ENCODE measurements at places on chromosomes 7 and 10. TPM values are rescaled to one million over a fixed set of nuclear protein-coding genes. Genes with fewer than 3 reads are reported as not detected.

DNA sequence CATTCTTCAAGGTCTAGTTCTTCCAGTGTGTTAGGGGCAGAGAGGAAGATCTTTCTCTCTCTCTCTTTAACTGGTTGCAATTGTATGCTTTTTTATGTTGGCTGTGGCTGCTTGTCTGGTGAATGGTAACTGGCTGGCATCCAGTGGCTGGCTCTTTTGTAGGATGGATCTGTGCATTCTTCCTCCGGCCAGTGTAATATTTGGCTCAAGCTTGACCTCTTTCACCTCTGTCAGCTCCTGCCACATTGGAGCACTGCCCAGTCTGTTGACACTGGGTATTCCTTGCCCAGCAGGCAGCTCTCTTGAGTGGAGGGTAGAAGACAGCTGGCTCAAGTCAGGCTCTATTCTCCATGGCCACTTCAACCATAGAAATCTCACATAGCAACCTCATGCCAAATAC, 528.3 kb downstream of the PHTF2 start:
- no peaks in the 10 kb centered on the region for H3K36me3 ChIP-seq
- no peak for DNase-seq
- no peaks in the 10 kb centered on the region for H3K27me3 ChIP-seq

DNA sequence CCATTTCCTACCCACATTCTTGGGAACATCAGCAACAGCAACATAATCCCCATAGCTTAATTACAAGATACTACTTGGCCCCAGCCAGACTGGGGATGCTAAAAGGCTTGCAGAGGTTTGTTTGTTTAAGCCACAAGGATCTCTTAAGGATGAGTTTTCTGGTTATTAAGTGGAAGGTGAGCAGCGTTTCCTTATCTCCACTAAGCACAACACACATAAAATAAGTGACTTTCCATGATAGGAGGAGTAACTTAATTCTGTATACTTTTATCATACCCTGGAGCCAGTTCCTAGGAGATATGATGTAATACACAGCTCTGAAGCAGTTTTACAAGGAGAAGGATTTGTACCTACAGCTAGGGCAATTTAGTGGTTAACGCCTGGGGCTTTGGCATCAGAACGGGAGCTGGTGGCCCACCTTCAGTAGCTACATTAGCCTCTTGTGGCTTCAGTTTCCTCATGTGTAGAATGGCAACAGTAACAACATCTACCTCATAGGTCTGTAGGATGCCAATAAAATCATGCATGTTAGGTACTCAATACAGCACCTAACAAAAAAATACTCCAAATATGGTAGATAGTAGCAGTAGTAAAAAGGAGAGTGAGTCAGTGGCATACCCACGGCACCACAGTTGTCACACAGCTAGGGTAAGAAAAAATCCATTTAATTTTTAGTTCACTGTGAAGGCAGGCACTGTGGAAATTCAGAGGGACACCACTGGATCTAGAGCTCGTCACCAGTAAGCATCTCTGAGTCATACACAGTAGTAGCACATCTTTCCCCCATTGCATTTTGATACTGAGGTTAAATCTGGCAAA, 55.2 kb downstream of the DOCK4 start:
- no peak overlapping the region for H3K27ac ChIP-seq
- no peak for DNase-seq
- H3K36me3 ChIP-seq = no peaks in the 10 kb centered on the region
- H3K4me3 ChIP-seq = no peak overlapping the region
- no peaks in the 10 kb centered on the region for H3K4me1 ChIP-seq

GRCh38 chr10:58438986-58439385, 53.8 kb downstream of the TFAM start:
- DNase-seq = no peak
- no peak overlapping the region for H3K27ac ChIP-seq
- H3K36me3 ChIP-seq = no peaks in the 10 kb centered on the region

DNA sequence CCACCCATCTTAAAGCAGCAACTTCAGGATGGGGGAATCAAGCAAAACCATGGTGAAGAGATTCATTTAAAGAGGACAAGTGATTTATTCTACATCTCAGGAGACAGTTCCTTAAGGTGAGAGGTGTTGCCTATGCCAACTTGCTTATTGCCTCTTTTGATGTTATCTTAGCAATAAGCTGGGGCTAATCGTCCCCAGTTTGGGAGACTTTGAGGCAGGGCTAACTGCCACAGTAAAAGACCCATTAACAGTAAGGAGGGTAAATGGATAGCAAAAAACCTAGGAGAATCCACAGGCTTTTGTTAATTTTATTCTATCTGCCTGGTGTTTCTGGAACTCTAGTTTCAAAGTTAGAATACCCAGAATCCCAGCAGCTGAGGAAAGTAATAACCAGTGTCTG, 22.1 kb upstream of the HERPUD2 start:
- no peaks in the 10 kb centered on the region for H3K4me1 ChIP-seq
- H3K36me3 ChIP-seq = no peaks in the 10 kb centered on the region
- no peak overlapping the region for H3K4me3 ChIP-seq
- no peak for DNase-seq

- H3K36me3 ChIP-seq = no peaks in the 10 kb centered on the region
- DNase-seq = no peak
- no peaks in the 10 kb centered on the region for H3K4me1 ChIP-seq
- H3K27me3 ChIP-seq = no peaks in the 10 kb centered on the region
These were observed 595.4 kb upstream of the GHITM start for GRCh38 chr10:83543691-83544462.

GRCh38 chr10:87862679-87863052, 667 bp downstream of the KLLN start:
- no peak for DNase-seq
- no peaks in the 10 kb centered on the region for H3K36me3 ChIP-seq
- H3K4me1 ChIP-seq = no peaks in the 10 kb centered on the region
- no peaks in the 10 kb centered on the region for H3K27me3 ChIP-seq
- peak overlapping the region; percentile 84 for H3K4me3 ChIP-seq
- H3K27ac ChIP-seq = peak overlapping the region; percentile 94

DNA sequence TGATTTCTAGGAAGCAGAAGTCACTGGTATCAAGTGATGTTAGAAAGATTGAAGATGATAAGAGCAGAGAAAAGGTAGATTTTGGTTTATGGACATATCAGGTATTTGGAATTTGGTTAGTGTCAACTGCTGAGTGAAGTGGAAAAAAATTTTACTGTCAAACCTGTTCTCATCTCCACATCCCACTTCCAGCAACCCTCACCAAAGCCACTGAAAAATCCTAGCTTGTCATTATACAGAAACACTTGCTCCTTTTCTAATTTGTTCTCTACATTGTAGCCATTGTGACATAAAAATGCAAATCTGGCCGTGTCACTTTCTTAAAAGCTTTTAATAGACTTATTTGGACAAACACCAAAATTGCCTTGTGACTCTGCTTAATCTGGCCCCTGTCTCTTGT, 54.0 kb downstream of the TRIM24 start:
- peaks cover 41% of the 10 kb centered on the region for H3K36me3 ChIP-seq
- H3K4me3 ChIP-seq = no peak overlapping the region
- no peak for DNase-seq
- no peaks in the 10 kb centered on the region for H3K4me1 ChIP-seq
- no peaks in the 10 kb centered on the region for H3K27me3 ChIP-seq

DNA sequence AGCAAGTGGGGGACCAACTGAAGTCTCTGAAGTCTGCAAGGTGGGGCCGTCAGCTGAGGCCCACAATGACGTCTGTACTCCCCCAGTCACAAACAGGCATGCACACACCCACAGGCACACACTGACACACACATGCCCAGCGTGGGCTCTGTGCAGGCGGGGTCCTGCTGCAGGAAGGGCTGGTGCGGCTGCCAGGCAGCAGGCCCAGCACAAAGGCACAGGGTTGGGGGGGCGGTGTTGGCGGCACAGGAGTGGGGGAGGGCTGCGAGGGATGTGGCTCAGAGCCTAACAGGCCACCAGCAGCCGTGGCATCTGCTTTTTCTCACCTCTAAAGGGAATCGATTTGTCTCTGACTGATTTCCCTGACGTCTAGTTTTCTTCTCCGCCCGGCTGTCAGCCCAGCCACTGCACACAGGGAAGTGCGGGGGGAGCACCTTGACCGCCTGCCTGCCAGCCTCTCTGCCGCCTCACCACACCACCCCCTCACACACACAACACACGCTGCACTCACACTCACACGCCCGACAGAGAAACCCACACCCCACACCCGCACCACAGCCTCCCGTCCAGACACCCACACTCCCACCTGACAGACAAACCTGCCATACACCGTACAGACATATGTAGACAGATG, 43.5 kb upstream of the ZMIZ1 start:
- no peaks in the 10 kb centered on the region for H3K36me3 ChIP-seq
- H3K27me3 ChIP-seq = no peaks in the 10 kb centered on the region
- no peaks in the 10 kb centered on the region for H3K4me1 ChIP-seq
- H3K4me3 ChIP-seq = no peak overlapping the region
- DNase-seq = peak; percentile 15
- H3K27ac ChIP-seq = no peak overlapping the region

DNA sequence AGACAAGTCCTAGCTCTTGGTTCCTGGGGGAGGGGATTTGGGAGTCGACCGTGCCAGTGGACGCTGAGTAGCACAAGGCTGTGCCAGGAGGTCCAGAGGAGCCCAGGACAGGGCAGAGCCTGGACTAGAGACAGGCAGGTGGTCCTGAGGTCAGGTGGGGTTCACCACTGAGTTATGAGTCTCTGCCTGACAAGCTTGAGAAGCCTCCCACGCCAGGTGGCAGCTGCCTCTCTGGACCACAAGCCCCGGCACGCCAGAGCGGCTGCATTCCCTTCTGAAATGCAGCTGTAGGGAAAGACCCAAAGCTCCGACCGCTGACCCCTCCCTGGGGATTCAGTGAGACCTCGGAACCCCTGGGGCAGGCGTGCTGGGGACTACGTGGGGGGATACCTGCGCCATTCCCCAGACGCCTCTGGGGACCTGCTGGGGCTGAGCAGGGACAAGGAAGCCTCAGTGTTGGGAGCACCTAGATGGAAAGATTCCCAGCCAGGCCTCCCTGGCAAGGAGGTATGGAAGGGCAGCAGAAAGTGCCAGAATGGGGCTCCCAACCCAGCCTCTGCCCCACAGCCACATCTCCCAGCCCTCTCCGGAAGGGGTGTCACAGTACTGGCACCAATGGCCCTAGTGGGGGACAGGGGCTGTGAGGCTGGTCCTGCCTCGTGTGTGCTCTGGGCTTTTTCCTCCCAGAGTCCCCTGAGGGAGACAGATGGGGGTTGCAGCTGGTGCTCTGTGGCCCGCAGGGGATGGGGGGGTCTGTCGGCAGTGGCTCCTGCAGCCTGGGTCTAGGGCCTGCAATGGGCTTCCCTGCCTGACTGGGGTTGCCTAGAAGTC, 29.0 kb downstream of the PDGFA start:
- H3K36me3 ChIP-seq = no peaks in the 10 kb centered on the region
- no peaks in the 10 kb centered on the region for H3K4me1 ChIP-seq
- DNase-seq = peak; percentile 22
- H3K4me3 ChIP-seq = no peak overlapping the region

- H3K36me3 ChIP-seq = no peaks in the 10 kb centered on the region
- H3K4me3 ChIP-seq = no peak overlapping the region
- no peaks in the 10 kb centered on the region for H3K4me1 ChIP-seq
These were observed 144.7 kb upstream of the ZNF716 start for GRCh38 chr7:57305192-57305748.

GRCh38 chr10:101394524-101395133, 40.7 kb downstream of the BTRC start:
- no peaks in the 10 kb centered on the region for H3K36me3 ChIP-seq
- H3K27me3 ChIP-seq = no peaks in the 10 kb centered on the region
- H3K4me3 ChIP-seq = no peak overlapping the region
- no peak overlapping the region for H3K27ac ChIP-seq

DNA sequence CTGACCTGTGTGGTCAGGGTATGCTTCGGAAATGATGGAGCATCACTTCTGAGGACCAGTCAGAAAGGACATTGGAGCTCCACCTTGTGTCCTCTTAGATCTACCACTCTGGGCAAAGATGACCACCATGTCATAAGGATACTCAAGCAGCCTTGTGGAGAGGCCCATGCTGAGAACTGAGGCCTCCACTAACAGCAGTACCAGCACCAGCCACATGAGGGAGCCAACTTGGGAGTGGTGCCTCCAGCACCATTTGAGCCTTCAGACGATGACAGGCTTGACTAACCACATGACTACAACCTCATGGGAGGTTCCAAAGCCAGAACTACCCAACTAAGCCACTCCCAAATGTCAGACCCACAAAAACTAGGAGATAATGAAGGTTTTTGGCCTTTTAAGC, 116.0 kb downstream of the NPTX2 start:
- no peak overlapping the region for H3K27ac ChIP-seq
- H3K4me1 ChIP-seq = no peaks in the 10 kb centered on the region
- no peaks in the 10 kb centered on the region for H3K27me3 ChIP-seq

- no peak overlapping the region for H3K4me3 ChIP-seq
- no peaks in the 10 kb centered on the region for H3K36me3 ChIP-seq
- no peak overlapping the region for H3K27ac ChIP-seq
- DNase-seq = no peak
- H3K4me1 ChIP-seq = no peaks in the 10 kb centered on the region
These were observed 176.3 kb downstream of the DGKI start for GRCh38 chr7:137670222-137671064.

DNA sequence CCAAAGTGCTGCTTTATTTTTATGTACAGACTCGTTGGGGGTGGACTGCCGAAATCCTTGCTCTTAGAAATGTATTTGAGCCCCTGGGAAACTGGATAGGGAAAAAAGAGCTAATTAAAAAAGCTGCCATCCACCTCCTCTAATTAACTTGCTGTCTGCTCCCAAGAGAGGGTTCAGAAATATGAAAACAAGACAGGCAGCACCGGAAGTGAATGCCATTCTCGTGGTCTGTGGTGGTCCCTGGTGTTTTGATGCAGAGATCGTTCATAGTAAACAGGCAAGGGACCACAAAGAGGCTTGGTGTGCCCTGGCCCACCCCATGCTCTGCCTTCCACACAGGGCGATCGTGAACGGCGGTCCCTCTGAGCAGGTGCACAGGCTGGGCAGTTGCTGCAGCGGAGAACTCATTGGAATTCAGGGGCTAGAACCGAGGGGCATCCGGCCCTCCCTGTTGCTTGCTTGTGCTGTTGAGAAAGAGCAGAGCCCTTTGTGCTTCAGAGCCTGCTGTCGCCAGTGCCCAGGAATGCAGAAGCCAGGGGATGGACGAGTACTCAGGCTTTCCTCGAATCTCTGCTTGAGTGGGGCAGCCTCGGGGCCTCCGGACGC, 79.1 kb upstream of the BTBD16 start:
- H3K4me3 ChIP-seq = no peak overlapping the region
- no peaks in the 10 kb centered on the region for H3K36me3 ChIP-seq
- H3K4me1 ChIP-seq = no peaks in the 10 kb centered on the region

GRCh38 chr10:111545861-111546605, 469.2 kb downstream of the ADRA2A start:
- no peak overlapping the region for H3K27ac ChIP-seq
- H3K4me3 ChIP-seq = no peak overlapping the region
- no peaks in the 10 kb centered on the region for H3K27me3 ChIP-seq
- no peak for DNase-seq

- DNase-seq = no peak
- H3K4me1 ChIP-seq = no peaks in the 10 kb centered on the region
- H3K4me3 ChIP-seq = no peak overlapping the region
- H3K27me3 ChIP-seq = no peaks in the 10 kb centered on the region
These were observed 70.3 kb upstream of the LOXL4 start for GRCh38 chr10:98338318-98338717.

LRIT1 gene
- total RNA-seq = not detected

NRG3 gene
- not detected for total RNA-seq

OR6B1 gene
- total RNA-seq = not detected

GHRHR gene
- not detected for total RNA-seq

HMX3 gene
- 1.1 TPM for total RNA-seq

SMARCD3 gene
- total RNA-seq = 17.3 TPM

SEMA3C gene
- total RNA-seq = 66.9 TPM

DHTKD1 gene
- 18.4 TPM for total RNA-seq
